ENCODE measurements at places on chromosomes 4 and X.

DNA sequence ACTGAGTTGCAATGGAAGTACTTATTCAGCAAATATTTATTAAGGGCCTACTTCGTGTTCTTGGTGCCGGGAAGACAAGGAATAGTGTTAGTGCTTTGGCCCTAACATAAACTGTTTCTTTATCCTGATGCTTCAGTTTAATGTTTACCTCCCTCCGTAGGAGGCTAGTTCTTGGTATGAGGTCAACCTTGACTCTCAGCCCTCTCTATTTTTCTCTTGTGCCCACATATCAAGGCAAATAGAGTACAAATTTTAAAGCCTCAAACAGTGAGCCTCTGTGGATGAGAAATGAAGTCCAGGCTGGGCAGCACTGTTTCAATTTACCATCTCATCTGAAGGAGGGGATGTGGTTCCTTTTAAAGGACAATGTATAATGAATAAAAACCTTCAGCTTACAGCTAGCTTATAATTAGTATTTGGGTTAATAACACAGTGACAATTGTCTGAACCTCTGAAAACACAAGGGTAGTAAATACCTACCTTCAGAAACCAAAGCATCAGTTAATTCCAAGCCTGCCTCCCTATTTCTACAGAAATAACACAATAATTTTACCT is 68.5 kb downstream of the SH3RF1 start:
- no peak for DNase-seq

DNA sequence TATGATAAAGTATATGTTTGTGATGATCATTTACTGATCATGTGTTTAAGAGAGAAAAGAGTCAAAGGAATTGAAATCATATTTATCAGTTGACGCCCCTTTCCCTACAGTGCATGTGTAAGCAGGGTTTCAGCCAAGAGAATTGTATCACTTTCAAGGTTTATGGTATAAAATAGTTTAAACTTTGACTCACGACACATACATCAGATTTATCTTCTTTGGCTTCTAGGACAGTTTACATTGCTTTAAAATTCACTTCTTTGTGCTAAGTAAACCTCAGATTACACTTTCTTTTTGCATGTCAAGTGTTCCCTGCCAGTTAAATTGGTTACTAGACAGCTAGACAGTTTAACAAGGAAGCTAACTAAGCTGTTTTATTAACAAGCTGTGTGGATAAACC is 86.3 kb upstream of the MYOZ2 start:
- no peak for DNase-seq

DNA sequence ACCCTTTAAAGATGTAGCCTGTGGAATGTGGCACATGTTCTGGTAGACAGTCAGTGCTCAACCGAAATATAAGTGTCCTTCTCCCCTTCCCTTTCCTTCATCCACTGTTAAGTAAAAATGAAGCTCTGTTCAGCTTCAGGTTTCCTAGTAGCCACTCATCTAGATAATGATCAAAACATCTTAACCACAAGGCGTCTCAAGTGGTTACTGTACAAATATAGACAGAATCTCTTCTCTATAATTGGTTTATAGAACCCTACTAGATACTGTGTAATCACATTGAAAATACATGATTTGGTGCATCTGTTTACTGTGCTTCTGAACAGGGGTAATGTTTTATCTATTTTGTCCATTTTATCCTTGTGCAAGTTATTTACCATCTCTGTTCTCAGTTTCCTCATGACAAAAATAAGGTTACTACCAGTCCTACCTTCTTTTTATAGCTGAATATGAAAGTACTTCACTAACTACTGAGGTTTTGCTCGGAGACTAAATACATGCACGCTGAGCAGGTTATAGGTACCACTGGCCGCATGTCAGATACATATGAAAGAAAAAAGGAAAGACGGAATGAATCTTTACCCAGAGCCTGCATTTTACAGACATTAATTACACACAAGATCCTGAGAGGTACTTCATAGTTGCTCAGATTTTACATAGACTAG is 20.3 kb upstream of the SLC25A4 start:
- DNase-seq, result no peak

GRCh38 chrX:35285289-35285962 is 342.8 kb downstream of the FAM47B start:
- DNase-seq, result no peak

GRCh38 chr4:137635108-137635507 is 102.8 kb upstream of the PCDH18 start:
- DNase-seq, result no peak

GRCh38 chr4:70778888-70779422 is 57.2 kb downstream of the RUFY3 start:
- DNase-seq, result no peak

GRCh38 chr4:77220828-77221613 is 64.0 kb downstream of the CCNG2 start:
- no peak for DNase-seq

GRCh38 chr4:158500054-158500453 is 21.6 kb upstream of the RXFP1 start:
- DNase-seq, result no peak

DNA sequence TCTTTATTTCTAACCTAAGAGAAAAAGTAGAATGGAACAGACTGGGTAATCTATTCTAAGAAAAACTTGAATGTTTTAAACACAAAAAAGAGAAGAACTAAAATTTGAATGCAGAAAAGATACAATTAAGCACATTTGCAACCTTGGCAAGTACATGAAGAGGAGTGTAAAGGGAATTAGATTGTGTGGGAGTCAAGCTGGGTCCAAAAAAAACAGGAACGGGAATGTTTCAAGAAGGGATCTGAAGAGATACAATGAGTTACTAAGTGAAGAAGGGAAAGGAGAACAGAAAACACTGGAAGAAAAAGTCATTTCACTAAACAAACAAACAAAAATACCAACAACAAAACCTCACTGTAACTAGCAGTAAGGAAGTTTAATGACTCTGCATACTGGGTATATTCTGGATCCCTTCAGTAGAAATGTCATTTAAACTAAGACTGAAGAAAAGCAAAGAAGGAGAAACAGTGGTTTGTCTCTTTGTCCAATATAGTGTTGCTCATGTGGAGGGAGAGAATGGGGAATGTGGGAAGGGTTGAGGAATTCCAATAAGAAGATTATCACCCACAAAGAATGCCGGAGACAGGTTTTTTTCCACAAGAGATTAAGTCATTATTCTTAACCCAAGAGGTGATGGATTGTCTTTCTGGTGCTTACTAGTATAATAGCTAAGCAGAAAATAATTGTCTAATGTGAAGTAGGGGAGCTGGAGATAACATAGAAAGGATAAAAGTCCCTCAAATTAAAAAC is 50.4 kb upstream of the PTPN13 start:
- DNase-seq, result no peak

- DNase-seq, result no peak
These were observed 24.3 kb downstream of the HS3ST1 start for GRCh38 chr4:11404431-11404830.

Data from activated T-helper 1 cell treated with Interleukin-2 at 50 U/mL for 16 hours (primary cell).